Skeletal muscle tissue (tissue), 5 donors: ENCODE measurements at places on chromosomes 4 and X. TPM values are rescaled to one million over a fixed set of nuclear protein-coding genes. Genes with fewer than 3 reads are reported as not detected.

ZNF157 gene
- total RNA-seq = 0.52 TPM

CLDN34 gene
- total RNA-seq = not detected

CD38 gene
- 1.0 TPM for total RNA-seq

TECRL gene
- total RNA-seq = 27.1 TPM

CXCL13 gene
- 1.0 TPM for total RNA-seq

SPIN3 gene
- total RNA-seq = 11.0 TPM

VCX gene
- total RNA-seq = not detected

FAAH2 gene
- total RNA-seq = not detected

GPRIN3 gene
- total RNA-seq = 3.7 TPM

PARM1 gene
- total RNA-seq = 28.7 TPM

ZFX gene
- total RNA-seq = 29.7 TPM

TCEAL9 gene
- 74.1 TPM for total RNA-seq

CSAG2 gene
- not detected for total RNA-seq

MORF4L2 gene
- 219 TPM for total RNA-seq
